ENCODE measurements at places on chromosomes 11 and 22. TPM values are rescaled to one million over a fixed set of nuclear protein-coding genes. Genes with fewer than 3 reads are reported as not detected.

- no peak for DNase-seq
These were observed 31.3 kb downstream of the AMBRA1 start for GRCh38 chr11:46562527-46562926.

The SUSD2 gene
- 9.0 TPM for total RNA-seq

GRCh38 chr11:65205602-65205967 lies 23.9 kb downstream of the CAPN1 start:
- DNase-seq: no peak

The CHRNA10 gene
- total RNA-seq: 0.78 TPM

The THY1 gene
- not detected for total RNA-seq

The KMT5B gene
- 47.1 TPM for total RNA-seq

The PRG3 gene
- total RNA-seq: not detected

GRCh38 chr11:18282626-18283025 lies 16.6 kb downstream of the SAA1 start:
- DNase-seq: no peak

The OR8D2 gene
- total RNA-seq: not detected

DNA sequence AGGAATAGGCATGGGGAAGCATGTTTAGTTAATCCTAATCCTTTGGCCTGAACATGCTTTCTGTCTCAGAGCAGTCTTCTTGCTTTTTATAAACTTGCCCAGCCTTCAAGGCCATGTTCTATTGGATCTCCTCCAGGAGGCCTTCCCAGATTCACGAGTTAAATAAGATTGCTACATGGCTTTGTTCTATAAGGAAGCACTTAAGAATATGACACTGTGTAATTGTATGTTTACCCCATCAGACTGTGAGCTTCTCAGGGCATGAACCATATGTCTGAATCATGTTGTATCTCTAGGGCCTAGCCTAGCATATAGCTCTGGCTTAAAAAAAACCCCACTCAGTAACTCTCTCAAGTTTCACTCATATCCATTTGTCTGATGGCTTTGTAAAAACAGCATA lies 26.4 kb upstream of the UCP3 start:
- no peak for DNase-seq

The PTPRCAP gene
- total RNA-seq: 6.9 TPM

DNA sequence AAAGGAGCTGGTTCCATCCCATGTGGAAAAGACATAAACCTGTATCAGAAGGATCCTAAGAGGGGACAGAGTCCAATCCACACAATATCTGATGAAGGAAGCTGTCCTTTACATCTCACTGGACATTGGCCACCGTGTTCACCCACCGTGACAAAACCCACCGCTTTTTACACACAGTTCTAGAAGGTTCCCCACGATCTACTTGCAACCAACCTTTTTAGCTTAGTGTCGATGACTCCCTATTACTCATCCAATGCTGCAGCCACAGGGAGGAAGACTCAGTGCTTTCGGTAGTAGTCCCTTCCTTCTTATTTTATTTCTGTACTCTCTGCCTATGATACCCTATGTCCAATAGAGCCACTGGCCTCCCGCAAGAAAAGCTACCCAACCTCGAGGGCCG lies 65.4 kb downstream of the MAPK1 start:
- no peak for DNase-seq

GRCh38 chr22:39943337-39943736 lies 16.9 kb upstream of the TMA7B start:
- DNase-seq: no peak

- DNase-seq: no peak
These were observed 92.0 kb downstream of the CEP164 start for GRCh38 chr11:117419482-117420142.

GRCh38 chr11:32952421-32952820 lies 59.8 kb downstream of the QSER1 start:
- DNase-seq: no peak

The PGA4 gene
- total RNA-seq: 8.6 TPM

DNA sequence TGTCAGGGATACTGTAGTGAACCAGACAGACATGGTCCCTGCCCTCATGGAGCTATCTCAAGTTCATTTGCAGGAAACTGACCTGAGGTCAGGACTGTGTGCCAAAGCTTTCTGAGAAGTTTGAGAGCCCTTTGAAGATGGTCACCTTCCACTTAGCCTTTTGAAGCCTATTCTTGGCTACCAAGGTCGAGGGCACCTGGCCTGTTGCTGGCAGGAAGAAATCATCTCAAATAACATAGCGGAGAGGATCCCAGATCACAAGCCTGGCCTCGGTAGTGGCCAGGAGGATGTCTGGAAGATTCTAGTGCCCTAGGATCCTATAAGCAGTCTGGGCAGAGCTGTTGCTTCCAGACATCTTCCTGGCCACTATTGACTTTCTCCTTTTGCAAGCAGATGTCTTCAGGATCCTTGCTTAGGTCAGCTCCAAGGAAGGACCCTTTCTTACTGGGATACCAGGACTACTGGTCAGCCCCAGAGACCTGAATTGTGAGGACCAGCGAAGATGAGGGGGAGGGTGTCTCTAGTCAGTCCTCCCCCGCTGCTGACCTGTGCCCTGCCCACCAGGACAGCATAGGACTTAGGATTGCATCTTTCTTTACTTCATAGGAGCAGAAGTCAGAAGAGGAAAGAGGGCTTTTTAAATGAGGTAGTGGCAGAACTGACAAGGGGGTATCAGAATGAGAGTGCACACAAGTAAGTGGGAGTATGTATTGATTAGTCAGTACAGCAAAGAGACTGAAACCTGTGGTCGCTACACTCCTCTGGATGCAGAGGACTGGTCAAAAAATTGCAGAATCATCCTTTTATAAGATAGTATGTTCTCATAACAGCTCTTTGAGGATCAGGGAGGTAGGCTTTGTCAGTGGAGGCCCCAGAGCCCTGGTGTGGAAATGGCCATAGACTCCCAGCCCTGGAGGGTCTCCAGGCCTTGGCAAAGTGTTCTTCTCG lies 94.8 kb downstream of the TEAD1 start:
- DNase-seq: no peak

The JAML gene
- total RNA-seq: 4.4 TPM

Data from tibial nerve (tissue), 4 donors.